Esophagus mucosa (tissue), 1 donor: ENCODE measurements at places on chromosomes 16 and 17. TPM values are rescaled to one million over a fixed set of nuclear protein-coding genes. Genes with fewer than 3 reads are reported as not detected.

- no peak for ATAC-seq
Observed at GRCh38 chr16:82805866-82806265, 179.1 kb downstream of the CDH13 start.

DNA sequence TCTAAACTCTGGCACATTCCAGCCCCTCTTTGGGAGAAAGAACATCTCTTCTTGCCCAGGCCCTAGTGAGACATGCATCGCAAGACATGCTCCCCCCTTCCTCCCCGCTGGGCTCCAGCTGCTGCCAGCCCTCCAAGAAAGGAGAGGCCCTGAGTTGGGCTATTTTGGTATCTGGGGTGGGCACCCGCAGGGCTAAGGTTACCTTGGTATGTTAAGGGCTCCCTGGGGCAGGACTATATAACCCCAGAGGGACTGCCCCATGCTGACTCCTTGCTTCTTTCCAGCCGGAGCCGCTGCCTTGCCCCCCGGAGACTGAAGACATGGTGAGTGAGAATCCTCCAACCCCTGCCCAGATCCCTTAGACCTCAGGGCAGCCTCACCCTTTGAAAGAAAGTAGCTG is at the start of gene MYL11:
TSS of gene MYL11 (plus strand) at position 265 of the 400 bp plus-strand sequence. CDS start at position 321, 56 bp downstream.
- no peak for ATAC-seq

DNA sequence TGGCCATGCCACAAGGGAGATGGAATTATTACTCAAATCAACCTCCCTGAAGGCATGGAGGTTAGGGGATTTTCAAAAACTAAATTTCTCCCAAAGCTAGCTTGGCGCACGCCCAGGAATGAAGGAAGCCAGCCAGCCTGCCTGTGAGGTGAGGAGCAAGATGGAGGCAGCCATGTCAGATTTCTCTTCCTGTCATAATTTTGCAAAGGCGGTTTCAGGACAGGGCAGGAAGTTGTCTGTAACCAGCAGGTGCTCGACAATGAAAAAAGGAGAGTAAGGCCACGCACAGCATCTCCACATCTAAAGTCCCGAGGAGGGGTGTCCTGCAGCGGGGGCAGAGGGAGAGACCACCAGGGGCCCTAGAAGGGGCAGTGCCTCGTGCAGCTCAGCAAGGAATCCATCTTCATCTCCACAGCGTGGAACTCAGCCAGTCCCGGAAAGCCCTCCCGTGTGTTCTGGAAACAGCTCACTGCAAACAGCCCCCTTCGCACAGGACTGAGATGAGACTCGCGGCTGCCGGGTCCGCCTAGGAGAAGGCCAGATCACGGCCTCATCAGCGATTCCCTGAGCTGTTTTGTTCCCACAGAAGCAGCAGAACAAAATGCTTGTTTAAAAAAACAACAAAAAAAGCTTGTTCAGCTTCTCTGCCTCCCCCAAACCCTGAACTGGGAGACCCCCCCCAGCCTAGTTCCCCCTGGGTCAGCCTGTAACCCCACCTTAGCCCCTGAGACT is 47.8 kb downstream of the SLC7A5 start:
- ATAC-seq = no peak

DNA sequence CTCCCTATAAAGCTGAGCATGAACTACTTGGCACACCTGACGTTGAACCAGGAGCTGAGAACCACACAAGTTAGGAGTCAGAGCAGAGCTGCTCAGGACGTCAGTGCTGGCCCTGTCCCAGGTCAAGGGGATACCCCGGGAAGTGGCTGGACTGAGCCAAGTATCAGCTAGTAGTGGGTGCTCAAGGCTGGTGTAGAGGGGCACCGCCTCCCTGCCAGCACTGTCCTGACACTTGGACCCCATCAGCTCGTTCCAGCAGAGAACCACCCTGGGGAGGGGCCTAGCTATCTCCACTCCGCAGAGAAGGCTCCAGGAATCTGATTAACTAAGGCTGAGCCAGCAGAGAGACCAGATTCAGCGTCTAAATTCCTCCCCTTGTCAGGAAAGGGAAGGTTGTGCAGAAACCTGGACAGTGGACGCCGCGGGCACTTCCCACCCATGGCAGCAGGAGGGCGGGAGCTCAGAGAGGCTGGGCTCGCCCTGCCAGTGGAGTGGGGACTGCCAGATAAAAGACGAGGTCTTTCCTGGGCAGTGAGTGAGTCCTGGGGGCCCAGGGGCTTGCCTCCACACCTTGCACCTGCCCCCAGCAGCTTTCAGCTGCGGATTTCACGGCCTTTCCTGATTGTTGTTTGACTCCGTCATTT is 21.0 kb downstream of the C16orf90 start:
- ATAC-seq = peak; percentile 38

DNA sequence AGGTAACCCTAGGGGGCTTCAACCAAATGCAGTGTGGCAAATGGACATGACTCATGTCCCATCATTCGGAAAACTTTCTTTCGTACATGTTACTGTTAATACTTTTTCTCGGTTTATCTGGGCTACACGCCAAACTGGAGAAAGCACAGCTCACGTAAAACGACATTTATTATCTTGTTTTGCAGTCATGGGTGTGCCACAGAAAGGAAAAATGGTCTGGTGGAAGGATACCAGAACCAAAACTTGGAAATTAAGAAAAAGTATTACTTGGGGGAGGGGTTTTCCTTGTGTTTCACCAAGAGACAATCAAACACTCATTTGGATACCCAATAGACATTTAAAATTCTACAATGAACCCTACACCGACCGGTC is 23.6 kb downstream of the ALOX15B start:
- ATAC-seq = no peak

DNA sequence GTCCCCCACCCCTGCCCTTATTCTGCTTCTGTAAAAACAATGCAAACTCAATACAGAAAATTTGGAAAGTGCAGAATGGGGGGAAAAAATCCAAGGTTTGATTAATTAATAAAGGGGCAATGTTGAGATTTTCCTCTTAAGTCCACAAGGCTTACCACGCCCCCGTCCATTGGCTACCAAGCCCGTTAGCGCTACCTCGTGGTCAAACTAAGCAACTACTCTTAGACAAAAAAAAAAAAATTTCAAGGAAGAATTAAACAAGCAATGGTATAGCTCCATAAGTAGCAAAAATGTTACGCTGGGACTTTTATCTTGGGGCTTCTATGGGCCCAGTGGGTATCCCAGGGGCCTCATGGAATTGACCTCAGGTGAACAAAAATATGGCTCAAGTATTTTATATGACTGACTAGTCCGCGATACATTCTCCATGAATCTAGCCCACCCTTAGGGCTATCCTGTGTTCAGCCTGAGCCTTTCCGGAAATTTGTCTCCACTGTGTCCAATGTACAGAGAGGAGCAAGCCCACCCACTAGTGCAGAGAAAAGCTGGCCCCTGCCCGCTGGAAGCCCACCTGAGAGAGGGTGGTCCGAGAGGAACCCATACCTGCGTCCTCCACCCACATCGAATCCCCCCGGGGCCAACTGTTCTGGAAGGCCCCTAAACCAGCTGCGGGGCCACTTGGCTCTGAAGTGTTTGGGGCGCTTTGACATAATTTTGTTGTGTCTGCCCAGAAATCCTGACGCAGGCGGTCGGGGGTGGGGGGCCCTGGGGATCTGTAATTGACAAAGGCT is 19.1 kb upstream of the TEX2 start:
- ATAC-seq = peak; percentile 69

DNA sequence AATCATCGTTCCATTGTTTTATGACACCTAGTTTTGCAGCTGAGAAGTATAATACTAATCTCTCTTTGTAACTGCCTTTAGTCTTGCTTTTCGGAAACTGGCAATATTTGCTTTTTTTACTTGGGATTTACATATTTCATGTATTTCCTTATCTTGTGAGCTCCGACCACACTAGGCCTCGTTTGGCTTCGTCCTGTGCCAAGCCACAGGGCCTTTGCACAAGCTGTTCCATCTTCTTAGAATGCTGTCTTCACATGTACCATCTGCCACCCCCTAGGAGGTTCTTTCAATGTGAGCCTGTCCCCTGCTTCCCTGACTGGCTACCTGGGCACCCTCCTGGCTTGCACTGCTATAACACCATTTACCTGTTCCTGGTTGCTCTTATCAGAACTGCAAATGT is 77.2 kb downstream of the SHISA6 start:
- ATAC-seq = no peak

DNA sequence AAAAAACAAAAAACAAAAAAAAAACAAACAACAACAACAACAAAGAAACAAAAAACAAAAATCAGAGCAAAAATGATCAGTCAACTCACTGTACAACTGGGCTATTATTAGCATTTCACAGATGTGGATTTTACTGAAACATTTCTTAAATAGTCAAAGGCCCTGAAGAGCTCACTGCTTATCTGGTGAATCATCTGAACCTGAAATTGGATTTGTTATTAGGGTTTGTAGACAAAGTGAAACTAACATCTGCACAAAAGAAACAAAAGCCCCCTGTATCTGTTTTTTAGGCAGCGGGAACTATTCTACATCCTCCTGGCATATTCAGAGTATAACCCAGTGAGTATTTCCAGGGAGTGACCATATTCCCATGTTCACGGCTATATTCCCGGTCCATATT is 32.6 kb upstream of the KSR1 start:
- no peak for ATAC-seq

- no peak for ATAC-seq
Observed at GRCh38 chr16:50498431-50499155, 49.6 kb upstream of the NKD1 start.

DNA sequence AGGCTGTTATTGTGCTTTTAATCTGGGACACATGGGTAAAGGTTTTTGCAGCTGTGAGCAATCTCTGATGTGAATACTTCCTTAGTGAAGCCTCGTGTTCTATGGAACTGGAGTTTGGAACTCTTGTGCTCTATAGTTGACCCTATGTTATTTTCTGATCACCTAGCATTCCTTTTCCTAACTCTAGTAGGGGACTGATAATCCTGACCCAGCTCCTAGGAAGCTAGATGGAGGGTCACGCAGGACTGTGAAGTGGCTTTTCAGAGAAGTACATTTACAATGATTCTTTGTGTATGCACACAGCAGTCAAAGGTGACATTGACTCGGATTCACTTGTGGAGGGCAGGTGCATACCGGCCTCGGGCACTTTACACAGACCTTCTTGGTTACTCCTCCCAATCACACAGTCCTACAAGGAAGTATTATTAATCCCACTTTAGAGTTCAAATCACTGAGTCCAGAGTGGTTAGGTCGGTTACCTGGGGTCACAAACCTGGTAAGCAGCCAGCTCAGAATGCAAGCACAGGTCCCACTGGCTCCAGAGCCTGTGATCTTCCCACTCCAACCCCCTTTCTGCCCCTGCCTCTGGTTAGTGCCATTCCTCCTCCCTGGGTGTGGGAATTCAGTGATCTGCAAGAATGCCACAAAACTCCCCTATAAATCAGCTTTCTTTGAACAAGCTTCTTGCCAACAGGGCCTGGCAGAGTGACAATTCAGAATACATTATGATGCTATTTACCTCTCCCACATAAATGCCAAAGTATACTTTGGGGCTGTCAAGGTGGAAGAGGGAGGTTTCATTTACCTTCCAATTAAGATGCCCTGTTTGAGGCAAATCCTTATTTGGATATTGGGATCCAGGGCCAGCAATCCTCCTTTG is 7.1 kb downstream of the CHD9NB start:
- ATAC-seq = peak; percentile 63

DNA sequence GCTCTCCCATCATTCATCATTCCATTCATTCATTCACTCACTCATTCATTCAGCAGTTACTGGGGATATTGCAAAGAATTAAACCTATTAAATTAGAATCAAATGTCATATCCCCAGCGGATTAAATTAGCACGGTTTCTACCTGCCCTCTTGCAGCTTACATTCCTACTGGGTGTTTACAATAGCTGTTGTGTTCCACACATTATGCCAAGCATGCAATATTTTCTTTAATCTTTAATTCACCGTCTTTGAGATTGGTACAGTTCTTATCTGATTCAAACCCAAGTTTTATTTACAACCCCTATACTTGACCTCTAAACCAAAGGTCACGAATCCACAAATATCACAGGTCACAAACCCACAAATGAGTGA is 727 bp upstream of the USP31 start:
- no peak for ATAC-seq

DNA sequence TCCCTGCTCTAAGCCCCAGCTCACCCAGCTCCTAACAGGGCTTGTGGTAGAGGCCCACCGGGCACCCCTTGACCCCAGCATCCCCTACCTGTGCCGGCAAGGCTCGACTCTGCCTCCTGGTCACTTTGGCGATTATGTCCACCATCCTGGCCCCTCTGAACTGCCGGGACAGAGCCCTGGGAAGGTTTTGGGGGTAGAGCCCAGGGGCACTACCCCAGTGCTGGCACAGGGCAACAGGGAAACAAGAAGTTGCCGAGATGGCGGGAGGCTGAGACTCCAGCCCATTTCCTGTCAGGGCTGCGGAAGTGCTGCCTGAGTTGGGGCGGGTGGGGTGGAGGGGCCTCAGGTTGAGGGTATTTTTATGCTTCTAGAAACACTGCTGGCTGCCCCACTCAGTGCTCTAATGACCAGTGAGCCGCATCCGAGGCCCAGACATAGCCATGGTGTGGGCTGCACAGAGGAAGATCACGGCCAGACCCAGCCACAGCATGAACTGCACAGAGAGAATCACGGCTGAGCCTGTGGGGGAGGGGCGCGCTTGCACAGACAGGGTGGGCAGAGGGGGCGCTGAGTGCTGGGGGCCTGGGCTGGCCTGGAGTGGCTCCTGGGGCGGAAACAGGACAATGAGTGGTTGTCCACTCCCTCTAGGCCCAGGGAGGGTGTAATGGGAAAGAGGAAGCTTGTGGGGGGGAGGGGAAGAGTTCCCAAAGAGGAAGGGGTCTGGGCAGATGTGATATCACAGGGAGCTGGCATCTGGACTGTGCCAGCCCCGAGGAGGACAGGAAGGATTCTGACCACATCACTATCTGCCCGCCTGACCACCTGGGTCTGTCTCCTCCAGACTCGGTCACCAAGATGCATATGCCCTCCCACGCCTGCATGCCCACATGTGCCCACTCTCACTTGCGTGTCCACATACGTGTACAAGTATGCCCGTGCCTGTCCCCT is 22.3 kb downstream of the ARHGAP27 start:
- ATAC-seq = no peak

- ATAC-seq = no peak
Observed at GRCh38 chr17:14123619-14124278, 54.4 kb downstream of the COX10 start.

GRCh38 chr17:70202840-70203239 is 33.5 kb downstream of the KCNJ2 start:
- ATAC-seq = no peak

DNA sequence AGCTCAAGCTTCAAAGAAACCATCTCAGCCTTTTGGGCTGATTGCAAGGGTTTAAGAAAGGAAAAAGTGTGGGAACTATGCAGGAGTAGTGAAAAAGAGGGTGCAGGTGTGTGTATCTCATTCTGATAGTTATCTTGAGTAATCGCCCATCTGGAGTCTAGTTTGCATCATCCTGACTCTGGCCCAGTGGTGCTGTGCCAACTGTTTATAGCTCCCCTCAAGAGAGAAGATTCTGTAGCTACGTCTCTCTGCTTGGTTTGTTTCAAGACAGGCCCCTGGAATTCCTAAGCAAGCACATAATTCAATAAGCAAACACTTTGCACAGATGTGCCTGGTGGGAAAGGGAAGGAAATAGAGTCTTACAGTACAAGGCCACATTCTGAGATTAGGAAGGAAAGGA is 144.4 kb downstream of the HAPSTR1 start:
- no peak for ATAC-seq

The BAIAP2 gene
- total RNA-seq = 111 TPM

The TMC8 gene
- 2.0 TPM for total RNA-seq

The KRT20 gene
- total RNA-seq = 0.20 TPM

The VAMP2 gene
- 20.9 TPM for total RNA-seq

The KRT33A gene
- 0.92 TPM for total RNA-seq

The SRR gene
- 7.5 TPM for total RNA-seq

The MYH8 gene
- not detected for total RNA-seq

The TPSB2 gene
- total RNA-seq = 4.5 TPM

The CCL23 gene
- total RNA-seq = 0.92 TPM

The TLCD2 gene
- 10.9 TPM for total RNA-seq

The ASB16 gene
- not detected for total RNA-seq

The KRT39 gene
- not detected for total RNA-seq

The TAX1BP3 gene
- total RNA-seq = 209 TPM
